Upper lobe of right lung (tissue), 1 donor: ENCODE measurements at places on chromosomes 1 and 21. TPM values are rescaled to one million over a fixed set of nuclear protein-coding genes. Genes with fewer than 3 reads are reported as not detected.

- H3K27ac ChIP-seq, result no peak overlapping the region
- H3K36me3 ChIP-seq, result no peaks in the 10 kb centered on the region
- no peak for DNase-seq
- H3K27me3 ChIP-seq, result no peaks in the 10 kb centered on the region
These were observed 135.2 kb upstream of the RUNX3 start for GRCh38 chr1:25065321-25065721.

DNA sequence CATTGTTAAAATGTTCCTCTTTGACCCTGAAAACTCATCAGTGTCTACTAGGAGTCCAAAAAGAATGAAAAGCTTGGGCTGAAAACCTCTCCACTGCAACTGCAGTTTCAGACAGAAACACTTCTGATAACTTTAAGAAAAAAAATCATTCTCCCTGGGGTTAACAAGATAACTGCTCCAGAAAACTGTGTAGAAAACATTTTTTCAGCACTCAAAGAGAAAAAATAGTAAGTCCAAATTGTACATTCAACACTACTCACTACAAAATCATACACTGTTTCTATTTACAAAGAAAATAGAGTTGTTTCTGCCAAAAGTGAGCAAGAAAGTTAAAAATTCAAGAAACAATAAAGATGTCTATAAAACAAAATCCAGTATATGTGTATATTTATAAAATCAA lies 157.8 kb downstream of the RERE start:
- no peak overlapping the region for H3K27ac ChIP-seq
- no peaks in the 10 kb centered on the region for H3K36me3 ChIP-seq
- no peak overlapping the region for H3K4me3 ChIP-seq
- H3K4me1 ChIP-seq, result peaks cover 43% of the 10 kb centered on the region
- no peak for DNase-seq

GRCh38 chr1:100362821-100363466 lies 10.6 kb downstream of the CDC14A start:
- no peaks in the 10 kb centered on the region for H3K27me3 ChIP-seq
- peaks cover 12% of the 10 kb centered on the region for H3K4me1 ChIP-seq
- H3K27ac ChIP-seq, result no peak overlapping the region
- no peaks in the 10 kb centered on the region for H3K36me3 ChIP-seq

DNA sequence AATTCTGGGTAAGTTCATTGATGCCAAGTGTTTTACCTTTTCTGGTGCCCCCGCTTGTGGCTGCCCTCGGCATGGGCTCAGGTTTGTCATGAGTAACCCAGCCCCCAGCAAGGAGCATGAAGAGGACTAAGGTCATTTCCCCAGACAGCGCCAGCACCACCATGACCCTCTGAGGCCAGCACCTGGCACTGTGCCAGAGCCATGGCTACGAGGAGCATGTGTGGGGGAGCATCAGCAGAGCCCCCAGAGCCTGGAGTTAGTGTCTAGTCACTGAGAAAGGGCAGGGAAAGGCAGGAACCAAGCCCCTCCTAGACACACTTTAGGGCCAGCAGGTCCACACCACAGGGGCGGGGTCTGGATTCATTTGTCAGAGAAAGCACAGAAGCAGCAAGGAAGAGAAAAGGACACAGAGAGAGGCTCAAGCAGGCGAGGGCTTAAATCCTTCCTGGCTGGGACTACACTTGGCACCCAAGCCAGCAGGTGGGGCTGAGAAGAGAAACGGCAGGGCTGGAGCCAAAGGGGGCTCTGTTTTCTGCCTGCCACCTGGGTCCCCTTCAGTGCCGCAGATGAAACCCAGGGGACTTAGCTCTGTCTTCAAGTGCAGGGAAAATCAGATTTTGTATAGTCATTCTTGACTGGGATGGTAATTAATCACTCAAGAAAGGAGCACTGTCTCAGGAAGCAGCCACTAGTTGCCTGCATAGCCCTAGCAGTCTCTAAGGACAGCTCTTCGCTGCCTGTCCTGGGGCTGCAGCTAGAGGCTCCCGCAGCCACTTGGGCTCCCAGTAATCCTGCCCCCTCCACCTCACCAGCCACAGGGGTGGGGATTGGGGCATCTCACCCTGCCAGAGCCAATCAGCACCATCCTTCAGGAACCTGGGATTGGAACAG lies 79.6 kb upstream of the ZC3H12A start:
- H3K36me3 ChIP-seq, result no peaks in the 10 kb centered on the region
- H3K27ac ChIP-seq, result no peak overlapping the region
- peaks cover 23% of the 10 kb centered on the region for H3K27me3 ChIP-seq
- H3K4me1 ChIP-seq, result no peaks in the 10 kb centered on the region

- H3K36me3 ChIP-seq, result no peaks in the 10 kb centered on the region
- no peak overlapping the region for H3K27ac ChIP-seq
- no peaks in the 10 kb centered on the region for H3K4me1 ChIP-seq
- no peak for DNase-seq
These were observed 89.5 kb downstream of the CNIH3 start for GRCh38 chr1:224705578-224705977.

DNA sequence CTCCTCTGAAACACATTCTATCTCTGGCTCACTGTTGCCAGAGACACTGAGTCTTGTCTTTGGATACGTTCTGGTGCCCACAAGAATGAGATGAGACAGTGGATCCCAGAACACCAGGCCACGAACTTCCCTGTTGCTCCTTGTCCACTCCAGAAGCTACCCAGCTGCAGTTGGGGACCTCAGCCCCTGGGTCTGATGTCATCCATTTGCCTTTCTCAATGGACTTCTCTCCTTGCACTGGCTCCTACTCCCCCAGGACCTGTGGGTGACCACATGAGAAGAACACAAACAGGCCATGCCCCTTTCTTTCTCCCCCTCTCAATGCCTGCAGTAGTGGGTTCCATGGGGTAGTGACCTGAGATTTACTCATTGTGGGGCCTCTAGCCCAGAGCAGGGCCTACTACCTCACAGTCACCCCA lies 5.9 kb downstream of the NBPF1 start:
- H3K36me3 ChIP-seq, result peaks cover 26% of the 10 kb centered on the region
- DNase-seq, result no peak
- no peak overlapping the region for H3K4me3 ChIP-seq
- H3K4me1 ChIP-seq, result peaks cover 8% of the 10 kb centered on the region
- H3K27me3 ChIP-seq, result no peaks in the 10 kb centered on the region

DNA sequence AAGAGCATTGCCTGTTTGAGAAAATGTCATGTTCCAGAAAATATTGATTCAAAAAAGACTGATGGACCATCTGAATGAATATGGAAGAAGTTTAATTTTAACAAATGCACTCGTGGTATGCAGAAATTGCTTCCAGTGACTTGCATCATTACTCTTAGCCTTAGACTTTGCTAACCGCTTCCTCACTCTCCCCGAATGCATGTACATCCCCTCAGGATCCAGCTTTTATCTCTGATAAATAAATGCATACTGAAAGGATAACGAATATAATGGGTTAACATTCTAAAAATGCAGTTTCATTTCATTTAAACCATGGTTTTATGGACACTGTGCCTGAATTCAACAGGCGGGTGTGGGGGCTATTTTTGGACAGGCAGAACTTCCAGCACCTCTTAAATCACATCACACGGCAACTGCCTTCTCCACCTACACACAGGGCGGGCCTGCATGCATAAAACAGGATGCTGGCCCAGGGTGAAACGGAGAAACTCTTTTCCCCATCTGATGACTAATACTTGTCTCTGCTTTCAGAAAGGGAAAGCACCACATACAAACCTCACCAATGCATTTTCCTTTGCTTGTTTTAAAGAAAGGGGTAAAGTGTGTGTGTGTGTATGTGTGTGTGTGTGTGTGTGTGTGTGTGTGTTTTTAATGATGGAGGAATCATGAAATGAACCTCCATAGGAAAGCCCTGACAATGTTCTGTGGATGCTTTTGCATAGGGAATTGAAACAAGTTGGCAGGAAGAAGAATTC lies 48.7 kb downstream of the SPAG17 start:
- no peak overlapping the region for H3K4me3 ChIP-seq
- DNase-seq, result no peak
- H3K36me3 ChIP-seq, result no peaks in the 10 kb centered on the region
- H3K27ac ChIP-seq, result no peak overlapping the region

DNA sequence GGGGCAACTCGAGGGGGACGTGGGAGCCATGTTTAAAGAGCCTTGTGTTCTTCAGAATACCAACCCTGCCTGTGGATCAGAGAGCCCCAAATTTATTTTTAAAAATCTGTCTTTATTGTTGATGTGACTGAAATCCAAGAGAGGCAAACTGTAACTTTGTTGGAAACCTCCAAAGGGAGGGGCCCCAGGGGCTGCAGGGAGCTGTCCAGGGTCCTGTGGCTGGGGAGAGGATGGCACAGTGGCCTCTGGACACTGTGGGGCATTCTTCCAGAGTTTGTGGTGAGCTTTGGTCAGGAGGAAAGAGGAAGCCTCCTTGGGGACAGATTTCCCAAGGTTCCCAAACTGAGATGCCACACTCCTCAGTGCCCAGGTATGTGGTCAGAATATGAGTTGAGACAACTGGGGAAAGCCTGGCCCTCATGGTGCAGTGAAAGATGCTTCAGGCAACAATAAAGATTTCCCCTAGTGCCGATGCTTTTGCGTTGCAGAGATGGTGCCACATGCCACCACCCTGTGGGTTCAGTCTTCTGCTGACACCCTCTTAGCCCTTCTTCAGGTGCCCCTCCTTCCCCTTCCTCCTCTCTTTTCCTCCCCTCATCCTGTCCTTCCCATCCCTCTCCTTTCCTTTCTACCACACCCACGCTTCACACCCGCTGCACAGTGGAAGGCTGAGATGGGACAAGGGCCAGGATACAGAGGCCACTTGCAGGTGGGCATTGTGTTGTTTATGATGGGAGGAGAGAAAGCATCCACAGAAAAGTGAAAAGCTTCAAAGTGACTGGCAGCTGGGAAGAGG lies 122.1 kb downstream of the UCK2 start:
- H3K4me1 ChIP-seq, result no peaks in the 10 kb centered on the region
- H3K27ac ChIP-seq, result no peak overlapping the region
- no peaks in the 10 kb centered on the region for H3K36me3 ChIP-seq
- H3K4me3 ChIP-seq, result no peak overlapping the region

GRCh38 chr21:26850116-26850643 lies 5.0 kb upstream of the ADAMTS1 start:
- H3K36me3 ChIP-seq, result no peaks in the 10 kb centered on the region
- DNase-seq, result no peak
- peaks cover 4% of the 10 kb centered on the region for H3K27me3 ChIP-seq
- H3K4me3 ChIP-seq, result no peak overlapping the region

- no peaks in the 10 kb centered on the region for H3K36me3 ChIP-seq
- no peak for DNase-seq
- peaks cover 5% of the 10 kb centered on the region for H3K4me1 ChIP-seq
- H3K27ac ChIP-seq, result no peak overlapping the region
- peaks cover 40% of the 10 kb centered on the region for H3K27me3 ChIP-seq
These were observed 10.3 kb downstream of the PRRX1 start for GRCh38 chr1:170674239-170674638.

DNA sequence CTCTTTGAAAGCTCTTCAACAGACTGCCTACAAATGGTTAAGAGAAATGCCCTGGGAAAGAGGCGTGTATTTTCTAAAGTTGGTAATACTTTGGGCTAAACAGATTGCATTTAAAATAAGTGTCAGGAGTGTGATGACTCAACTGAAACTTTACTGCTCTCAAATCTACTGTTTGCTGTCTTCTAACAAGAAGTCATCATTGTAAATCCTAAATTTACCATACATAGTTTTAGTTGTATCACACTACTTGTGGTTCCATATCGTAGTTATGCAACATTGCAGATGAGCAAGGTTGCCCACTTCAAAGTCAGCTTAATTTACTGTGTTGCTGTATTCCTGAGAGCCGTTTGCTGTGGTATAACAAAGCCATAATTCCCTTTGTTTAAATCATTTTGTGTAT lies 59.6 kb downstream of the RGS21 start:
- H3K27ac ChIP-seq, result no peak overlapping the region
- no peaks in the 10 kb centered on the region for H3K4me1 ChIP-seq
- H3K4me3 ChIP-seq, result no peak overlapping the region
- H3K36me3 ChIP-seq, result no peaks in the 10 kb centered on the region
- H3K27me3 ChIP-seq, result no peaks in the 10 kb centered on the region

- peak overlapping the region; percentile 12 for H3K27ac ChIP-seq
- H3K27me3 ChIP-seq, result no peaks in the 10 kb centered on the region
- H3K36me3 ChIP-seq, result no peaks in the 10 kb centered on the region
- peaks cover 24% of the 10 kb centered on the region for H3K4me1 ChIP-seq
- no peak overlapping the region for H3K4me3 ChIP-seq
These were observed 54.7 kb upstream of the IFFO2 start for GRCh38 chr1:19010995-19011844.

GRCh38 chr1:221925947-221926346 lies 184.1 kb upstream of the DUSP10 start:
- no peaks in the 10 kb centered on the region for H3K4me1 ChIP-seq
- no peak overlapping the region for H3K27ac ChIP-seq
- no peak overlapping the region for H3K4me3 ChIP-seq
- H3K27me3 ChIP-seq, result no peaks in the 10 kb centered on the region
- DNase-seq, result no peak

DNA sequence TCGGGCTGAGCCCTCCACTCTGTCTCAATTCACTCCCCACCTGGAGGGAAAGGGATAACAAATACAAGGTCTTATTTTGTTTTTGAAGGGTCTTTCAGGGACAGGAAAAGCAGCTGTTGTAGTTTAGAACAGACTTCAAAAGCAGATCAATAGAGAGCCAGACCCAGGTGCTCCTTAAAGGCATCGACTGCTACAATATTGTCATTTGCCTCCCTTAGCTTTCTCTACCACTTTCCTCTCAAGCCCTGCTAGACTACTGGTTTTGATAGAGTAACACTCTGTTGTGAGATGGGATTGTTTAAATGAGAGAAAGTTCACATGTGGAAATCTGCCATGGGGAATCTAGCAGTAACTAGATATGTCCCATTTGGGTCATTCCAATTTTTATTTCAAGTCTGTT lies 24.0 kb downstream of the RGS7 start:
- no peaks in the 10 kb centered on the region for H3K4me1 ChIP-seq
- no peak overlapping the region for H3K27ac ChIP-seq
- no peak for DNase-seq
- no peak overlapping the region for H3K4me3 ChIP-seq
- no peaks in the 10 kb centered on the region for H3K36me3 ChIP-seq
- H3K27me3 ChIP-seq, result no peaks in the 10 kb centered on the region

- DNase-seq, result no peak
- H3K4me1 ChIP-seq, result peaks cover 26% of the 10 kb centered on the region
- H3K27me3 ChIP-seq, result no peaks in the 10 kb centered on the region
These were observed 1.6 kb upstream of the SRSF4 start for GRCh38 chr1:29183287-29183686.

DNA sequence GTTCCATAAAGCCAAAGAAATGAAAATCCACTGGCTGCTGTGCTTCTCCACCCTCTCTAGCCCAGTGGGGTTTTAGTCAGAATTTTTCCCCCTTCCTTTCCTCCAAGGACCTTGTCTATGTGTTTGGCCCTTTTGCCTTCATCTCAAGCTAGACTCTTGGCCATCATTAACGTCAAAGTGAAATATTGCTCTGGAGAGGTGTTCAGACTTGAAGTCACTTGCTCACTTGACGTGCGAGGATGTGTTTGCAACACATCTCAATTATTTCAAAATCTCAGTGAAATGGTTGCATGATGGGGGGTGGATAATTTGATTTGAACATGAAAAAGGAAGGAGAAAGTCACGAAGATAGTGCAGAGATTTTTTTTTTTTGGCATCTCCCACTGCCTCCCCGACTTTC lies 13.6 kb downstream of the EVA1C start:
- H3K36me3 ChIP-seq, result peaks cover 3% of the 10 kb centered on the region
- H3K4me3 ChIP-seq, result no peak overlapping the region
- H3K27ac ChIP-seq, result no peak overlapping the region
- H3K4me1 ChIP-seq, result no peaks in the 10 kb centered on the region
- no peak for DNase-seq

The AXDND1 gene
- not detected for total RNA-seq

The STYXL2 gene
- 0.17 TPM for total RNA-seq

The B3GALT5 gene
- total RNA-seq, result not detected

The DNM3 gene
- 15.4 TPM for total RNA-seq

The S100A7 gene
- total RNA-seq, result not detected

The FLG2 gene
- not detected for total RNA-seq

The HMGCS2 gene
- total RNA-seq, result not detected
